GM12864 (cell line): ENCODE measurements at places on chromosomes 5 and 9.

GRCh38 chr9:76465442-76466298, 6.7 kb downstream of the GCNT1 start:
- no peak for DNase-seq

- DNase-seq: no peak
Measured at GRCh38 chr5:135223891-135224625, 175.0 kb downstream of the MACROH2A1 start.

GRCh38 chr5:44266882-44267576, 122.2 kb downstream of the FGF10 start:
- DNase-seq: no peak

DNA sequence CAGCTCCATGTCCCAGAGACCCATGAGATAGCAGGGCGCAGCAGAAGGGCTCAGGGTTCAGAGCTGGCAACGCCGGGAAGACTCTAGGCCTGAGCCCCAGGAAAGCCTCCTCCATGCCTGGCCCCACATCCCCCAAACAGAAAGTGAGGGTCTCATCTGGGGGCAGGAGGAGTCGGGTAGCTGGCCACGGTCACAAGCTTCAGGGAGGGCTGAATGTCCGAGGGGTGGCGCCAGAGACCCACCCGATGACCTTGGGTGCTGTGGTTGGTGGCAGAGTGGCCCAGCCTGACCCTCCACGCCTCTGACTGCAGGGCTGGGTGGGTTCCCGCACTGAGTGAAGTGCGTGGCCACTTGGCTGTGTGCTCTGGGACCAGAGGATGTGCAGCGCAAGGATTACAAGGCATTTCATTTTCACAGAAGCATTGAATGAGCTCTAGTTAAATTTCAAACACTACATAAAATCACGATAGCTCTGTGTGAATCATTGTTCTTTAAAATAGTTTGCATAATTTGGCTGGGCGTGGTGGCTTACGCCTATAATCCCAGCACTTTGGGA, 3.0 kb downstream of the C8G start:
- DNase-seq: no peak

- DNase-seq: no peak
Measured at GRCh38 chr5:5585751-5586341, 163.4 kb downstream of the ICE1 start.

DNA sequence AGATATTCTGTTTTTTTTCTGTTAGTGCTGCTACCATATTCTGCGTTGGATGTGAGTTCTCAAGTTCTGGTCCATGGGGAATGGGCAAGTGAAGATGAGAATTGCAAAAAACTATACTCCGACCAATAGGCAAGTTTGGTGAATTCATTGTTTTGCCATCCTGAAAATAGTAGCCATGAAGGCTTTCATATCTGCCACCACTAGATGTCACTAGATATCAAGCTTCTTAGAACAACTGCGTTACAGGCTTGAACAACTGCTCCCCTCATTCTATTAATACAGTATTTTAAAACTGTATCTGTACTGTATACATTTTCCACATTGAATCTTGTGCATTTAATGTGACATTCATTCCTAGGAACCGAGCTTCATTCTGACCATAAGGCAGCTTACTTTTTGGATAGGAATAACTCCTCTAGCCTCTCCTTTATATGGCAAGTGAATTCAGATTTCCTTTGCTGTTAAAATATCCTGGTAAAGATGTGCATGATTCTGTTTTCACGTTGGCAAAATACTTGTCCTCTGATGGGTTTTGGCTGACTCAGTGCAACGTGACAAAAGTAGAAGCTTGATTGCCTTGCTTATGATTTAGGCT, 163.6 kb downstream of the SREK1 start:
- peak; percentile 15 for DNase-seq

- no peak for DNase-seq
Measured at GRCh38 chr5:97065475-97065874, 76.9 kb downstream of the LIX1 start.

- DNase-seq: no peak
Measured at GRCh38 chr9:132301521-132301920, 53.3 kb downstream of the SETX start.

DNA sequence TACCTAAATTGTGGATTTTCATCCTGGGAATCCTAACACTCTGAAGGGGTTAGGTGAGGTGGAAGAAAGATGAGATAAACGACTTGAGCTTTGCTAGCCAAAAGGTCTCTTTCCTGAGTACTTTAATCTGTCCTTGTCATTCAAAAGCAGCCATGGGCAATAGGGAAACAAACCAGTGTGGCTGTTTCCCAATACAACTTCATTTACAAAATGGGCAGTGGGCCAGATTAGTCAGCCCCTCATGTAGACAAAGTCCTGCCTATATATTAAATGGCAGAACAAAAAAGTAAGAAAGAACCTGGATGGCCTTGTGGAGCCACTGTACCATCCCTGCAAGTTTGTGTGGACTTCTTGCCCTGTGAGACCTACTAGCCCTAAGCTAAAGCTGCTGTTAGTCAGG, 51.0 kb upstream of the NFIL3 start:
- DNase-seq: no peak

- DNase-seq: no peak
Measured at GRCh38 chr5:138937392-138938387, 62.6 kb upstream of the LRRTM2 start.

DNA sequence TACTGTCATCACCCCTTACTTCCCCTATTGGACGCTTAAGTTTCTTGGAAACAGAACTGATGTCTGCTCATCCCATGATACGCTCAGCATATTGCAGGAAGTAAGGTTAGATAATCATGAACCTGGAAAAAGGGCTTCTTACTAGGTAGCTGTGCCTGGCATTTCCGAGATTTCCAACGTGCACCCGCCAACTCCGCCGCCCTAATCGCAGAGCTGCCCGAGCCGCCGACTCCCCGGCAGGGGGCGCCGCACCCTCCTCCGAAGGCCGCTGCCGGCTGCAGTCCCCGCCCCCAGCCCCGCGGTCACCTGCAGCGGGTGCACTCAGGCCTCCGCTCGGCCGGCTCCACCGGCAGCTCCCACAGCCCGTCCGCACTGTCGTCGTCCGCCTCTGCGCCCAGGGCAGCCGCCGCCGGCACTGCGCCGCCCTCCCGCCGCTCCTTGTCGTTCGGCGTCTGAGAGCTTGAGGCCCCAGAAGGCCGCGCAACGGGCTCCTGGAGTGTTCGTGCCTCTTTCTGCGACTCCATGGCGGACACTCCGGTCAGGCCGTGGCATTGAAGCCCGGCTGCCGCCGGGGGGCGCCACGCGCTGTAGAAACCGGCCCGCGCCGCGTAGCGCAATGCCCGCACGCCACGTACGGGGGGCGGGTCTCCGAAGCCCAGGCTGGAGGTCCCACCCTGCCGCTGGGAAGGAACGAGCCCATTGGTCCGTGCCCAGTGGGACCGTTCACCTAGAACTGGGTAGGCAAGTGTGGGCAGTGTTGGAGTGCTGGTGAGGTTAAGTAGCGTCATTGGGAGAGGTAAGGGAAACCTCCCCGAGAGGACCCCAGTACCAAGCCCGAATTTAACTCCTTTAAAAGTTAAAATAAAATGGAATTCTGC, at the start of gene DTWD2:
DTWD2 (minus strand) TSS at position 560 of the 878 bp plus-strand sequence; CDS start at position 524, 36 bp downstream.
- peak; percentile 88 for DNase-seq

GRCh38 chr5:78527054-78527859, 121.3 kb downstream of the LHFPL2 start:
- no peak for DNase-seq

GRCh38 chr5:18113721-18114120, 479.5 kb downstream of the TAF11L14 start:
- no peak for DNase-seq

GRCh38 chr5:53265043-53265442, 155.5 kb upstream of the MOCS2 start:
- no peak for DNase-seq

- no peak for DNase-seq
Measured at GRCh38 chr5:36832274-36832673, 44.3 kb upstream of the NIPBL start.

- no peak for DNase-seq
Measured at GRCh38 chr5:69211200-69211599, 21.8 kb downstream of the CENPH start.

DNA sequence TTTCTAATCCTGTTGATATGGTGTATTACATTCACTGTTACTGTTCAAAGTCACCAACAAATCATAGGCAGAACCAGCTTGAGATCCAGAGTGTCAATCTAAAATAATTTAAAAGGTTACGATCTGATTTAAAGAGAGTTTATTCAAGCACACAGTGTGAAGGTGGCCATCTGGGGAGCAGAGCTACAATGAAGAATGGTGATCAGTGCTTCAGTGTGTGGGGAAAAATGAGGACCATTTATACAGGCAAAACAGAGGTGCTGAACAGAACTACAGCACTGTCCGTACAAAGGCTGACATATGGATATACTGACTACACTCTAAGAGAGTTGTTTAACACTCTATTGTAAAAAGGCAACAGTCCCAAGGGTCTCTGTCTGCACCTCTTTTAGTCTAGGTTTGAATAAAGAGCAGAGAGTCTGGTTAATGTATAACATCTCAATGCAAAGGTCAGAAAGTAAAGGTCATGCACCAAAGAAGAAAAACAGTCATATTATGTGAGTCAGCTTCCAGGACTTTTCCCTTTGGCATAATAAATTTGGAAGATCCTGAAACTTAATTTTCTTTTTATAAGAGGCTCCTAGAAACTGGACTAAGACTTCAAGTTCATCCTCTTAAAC, 29.7 kb upstream of the TDRD7 start:
- DNase-seq: no peak

DNA sequence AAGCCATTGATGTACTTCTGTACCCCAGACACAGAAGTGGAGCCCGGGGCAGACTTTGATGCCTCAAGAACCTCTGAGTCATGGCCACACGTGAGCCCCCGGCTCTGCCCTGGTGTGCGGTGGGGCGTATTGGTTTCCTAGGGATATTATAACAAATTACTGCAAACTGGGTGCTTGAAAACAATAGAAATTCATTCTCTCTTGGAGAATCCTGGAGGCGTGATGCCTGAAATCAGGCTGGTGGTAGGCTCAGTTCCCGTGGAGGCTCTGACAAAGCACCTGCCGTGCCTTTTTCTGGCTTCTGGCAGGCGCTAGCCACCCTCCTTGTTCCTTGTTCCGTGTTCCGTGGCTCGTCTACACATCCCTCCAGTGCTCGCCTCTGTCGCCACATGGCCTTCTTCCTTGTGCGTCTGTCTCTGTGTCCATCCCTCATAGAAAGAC, 24.2 kb downstream of the NEK6 start:
- DNase-seq: no peak

DNA sequence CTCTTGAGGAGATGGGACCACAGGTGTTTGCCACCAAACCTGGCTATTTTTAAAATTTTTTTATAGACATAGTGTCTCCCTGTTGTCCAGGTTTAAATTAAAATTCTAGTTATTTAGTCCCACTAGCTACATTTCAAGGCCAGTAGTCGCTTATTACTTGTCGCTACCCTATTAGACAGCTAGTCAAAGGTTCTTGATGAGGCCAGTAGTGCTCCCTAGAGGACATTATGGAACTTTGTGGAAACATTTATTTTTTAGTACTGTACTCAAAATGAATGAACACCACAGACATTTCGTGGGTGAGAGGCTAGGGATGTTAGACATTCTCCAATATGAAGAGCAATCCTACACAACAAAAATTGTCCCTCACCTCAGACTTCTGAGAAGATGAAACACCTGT, 14.4 kb upstream of the GRXCR2 start:
- no peak for DNase-seq

GRCh38 chr9:87849144-87849758, 33.4 kb upstream of the SPATA31E1 start:
- no peak for DNase-seq

DNA sequence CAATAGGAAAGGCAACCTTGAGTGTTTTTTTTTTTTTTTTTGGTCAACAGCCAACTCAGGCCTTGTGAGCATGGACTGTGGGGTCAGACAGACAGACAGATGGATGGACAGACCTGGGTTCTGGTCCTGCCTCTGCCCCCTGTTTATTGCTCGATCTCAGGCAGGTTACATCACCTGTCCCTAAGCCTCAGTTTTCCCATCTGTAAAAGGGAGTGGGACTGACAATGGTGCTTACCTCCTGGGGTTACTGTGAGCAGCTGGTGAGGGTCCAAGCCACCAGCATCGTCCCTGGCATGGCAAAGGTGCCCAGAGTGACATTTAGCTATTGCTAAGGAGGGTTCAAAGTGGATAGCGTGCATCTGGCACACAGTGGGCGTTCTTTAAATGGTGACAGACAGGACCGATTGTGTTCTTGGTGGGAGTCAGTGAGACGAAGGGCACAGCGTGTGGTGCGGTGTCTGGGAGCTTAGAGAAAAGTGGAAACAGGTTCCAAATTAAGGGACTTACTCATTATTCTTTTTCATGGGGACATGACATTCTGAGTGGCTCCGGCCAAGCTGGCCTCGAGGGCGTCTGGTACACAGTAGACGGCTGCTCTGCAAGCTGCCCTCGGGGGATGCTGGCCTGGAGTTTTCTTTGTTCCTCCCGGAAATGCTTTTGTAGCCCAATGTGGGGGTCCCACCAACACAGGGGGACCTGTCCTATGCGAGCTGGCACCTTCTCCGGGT, 72.1 kb downstream of the COL27A1 start:
- no peak for DNase-seq

DNA sequence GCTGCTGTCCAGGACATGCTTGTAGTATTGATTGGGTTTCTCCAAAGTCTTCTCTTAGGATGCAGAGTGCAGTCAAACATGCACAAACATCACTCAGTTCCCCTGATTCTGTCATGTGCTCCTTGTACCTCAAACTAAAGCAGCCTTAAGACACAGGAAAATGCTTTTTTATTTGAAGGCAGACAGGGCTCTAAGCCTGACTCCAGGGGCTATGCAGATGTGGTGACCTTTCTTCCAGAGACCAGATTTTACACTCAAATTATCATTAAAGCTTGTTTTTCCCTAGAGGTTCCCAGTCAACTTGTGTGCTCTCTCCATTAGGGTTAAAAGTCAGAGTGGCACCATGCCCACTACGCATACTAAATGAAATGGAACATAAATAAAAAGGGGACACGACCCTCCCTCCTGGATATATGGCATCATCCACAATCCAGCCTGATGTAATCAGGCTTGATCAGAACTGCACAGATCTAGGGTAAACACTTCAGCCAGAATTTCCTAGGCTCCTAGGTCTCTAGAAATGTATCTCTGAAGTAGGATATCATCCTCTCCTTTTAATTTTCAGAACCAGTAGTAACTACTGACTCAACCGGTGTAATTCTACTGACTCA, 771.1 kb downstream of the NR2F1-AS1 start:
- no peak for DNase-seq

DNA sequence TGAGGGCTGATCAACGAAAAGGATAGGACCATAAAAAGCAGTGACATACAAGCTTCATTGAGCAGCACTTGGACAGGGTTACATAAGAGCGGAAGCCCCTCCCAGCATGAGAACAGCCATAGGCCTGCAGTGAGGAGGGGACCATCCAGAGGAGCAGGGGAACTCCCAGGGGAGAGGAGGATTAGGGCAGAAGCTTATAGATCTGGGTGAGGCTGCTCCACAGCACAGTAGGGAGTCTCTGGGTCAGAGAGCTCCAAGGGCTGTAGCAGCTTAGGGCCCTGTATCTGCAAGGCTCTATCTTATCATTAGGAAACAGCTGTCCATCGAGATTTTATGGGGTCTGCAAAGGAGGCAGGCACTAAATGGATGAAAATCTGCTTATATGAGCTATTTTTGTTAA, 186.6 kb downstream of the DOCK8 start:
- DNase-seq: no peak
